CD8-positive, alpha-beta memory T cell (primary cell): ENCODE measurements at places on chromosomes 5 and 9. TPM values are rescaled to one million over a fixed set of nuclear protein-coding genes. Genes with fewer than 3 reads are reported as not detected.

DNA sequence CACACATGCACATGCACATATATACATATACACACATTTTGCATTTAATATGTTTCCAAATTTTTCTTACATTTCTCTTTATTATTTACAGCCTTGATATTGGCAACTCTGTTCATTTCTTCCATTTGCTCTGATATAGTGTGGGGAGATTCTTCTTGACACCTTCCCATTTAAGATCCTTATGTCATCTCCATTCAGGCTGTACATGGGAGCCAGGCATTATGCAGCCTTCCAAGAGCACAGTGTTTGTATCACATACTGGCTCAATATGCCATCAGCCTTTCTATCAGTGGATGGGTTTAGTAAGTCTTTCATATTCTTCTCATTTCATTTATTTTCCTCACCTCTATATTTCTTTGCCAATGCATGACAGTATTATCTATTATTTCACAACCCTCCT is 372.3 kb upstream of the FTMT start:
- H3K27me3 ChIP-seq: no peaks in the 10 kb centered on the region
- no peak overlapping the region for H3K4me3 ChIP-seq
- H3K36me3 ChIP-seq: no peaks in the 10 kb centered on the region
- no peak overlapping the region for H3K27ac ChIP-seq
- no peaks in the 10 kb centered on the region for H3K4me1 ChIP-seq
- no peak for DNase-seq

The FREM1 gene
- total RNA-seq: not detected

- peaks cover 39% of the 10 kb centered on the region for H3K27me3 ChIP-seq
- no peak overlapping the region for H3K4me3 ChIP-seq
- no peaks in the 10 kb centered on the region for H3K36me3 ChIP-seq
- H3K27ac ChIP-seq: no peak overlapping the region
Measured at GRCh38 chr5:178588769-178589168, 1.4 kb downstream of the COL23A1 start.

GRCh38 chr5:145824040-145824439 is 11.1 kb downstream of the PRELID2 start:
- no peak for DNase-seq
- no peaks in the 10 kb centered on the region for H3K27me3 ChIP-seq
- no peak overlapping the region for H3K27ac ChIP-seq
- H3K4me3 ChIP-seq: no peak overlapping the region
- H3K4me1 ChIP-seq: no peaks in the 10 kb centered on the region

DNA sequence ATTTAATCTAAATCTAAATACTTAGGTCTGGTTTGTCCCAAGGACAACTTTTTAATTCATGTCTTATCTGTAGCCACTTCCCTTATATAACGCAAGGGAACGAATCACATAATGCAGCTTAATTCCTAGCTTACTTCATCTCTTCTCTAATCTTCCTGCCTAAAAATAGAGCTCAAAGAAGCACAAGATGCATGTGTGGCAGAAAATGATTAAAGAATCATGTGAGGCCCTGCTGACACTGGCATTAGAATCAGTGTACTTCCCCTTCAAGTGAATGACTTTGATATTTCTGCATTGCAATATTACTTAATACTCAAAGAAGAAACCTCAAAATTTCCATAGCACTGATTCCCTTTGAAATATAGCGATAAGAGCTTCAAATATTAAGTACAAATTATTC is 317.9 kb upstream of the FTMT start:
- H3K4me3 ChIP-seq: no peak overlapping the region
- H3K36me3 ChIP-seq: no peaks in the 10 kb centered on the region
- no peaks in the 10 kb centered on the region for H3K27me3 ChIP-seq
- H3K4me1 ChIP-seq: no peaks in the 10 kb centered on the region
- H3K27ac ChIP-seq: no peak overlapping the region

- H3K4me3 ChIP-seq: no peak overlapping the region
- no peak overlapping the region for H3K27ac ChIP-seq
- H3K27me3 ChIP-seq: no peaks in the 10 kb centered on the region
- no peaks in the 10 kb centered on the region for H3K4me1 ChIP-seq
Measured at GRCh38 chr5:172443441-172444109, 10.8 kb downstream of the SH3PXD2B start.

DNA sequence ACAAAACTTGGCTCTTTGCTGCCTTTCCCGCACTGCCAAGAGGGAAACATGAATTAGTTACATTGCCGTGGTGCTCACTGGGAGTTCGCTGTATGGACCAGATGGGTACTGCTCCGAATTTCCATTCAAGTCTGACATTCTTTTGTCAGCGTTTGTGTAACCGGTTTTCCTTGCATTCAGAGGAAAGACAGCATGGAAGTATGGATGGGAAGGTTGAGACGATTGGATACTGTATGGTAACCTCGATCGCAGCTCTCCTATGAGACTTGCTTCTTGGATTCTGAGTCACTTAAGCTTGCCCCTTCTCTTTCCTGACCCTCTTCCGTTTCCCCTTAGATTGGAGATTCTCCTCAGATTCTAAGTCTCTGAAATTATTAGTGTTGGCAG is 625 bp upstream of the UBLCP1 start:
- no peaks in the 10 kb centered on the region for H3K27me3 ChIP-seq
- H3K36me3 ChIP-seq: no peaks in the 10 kb centered on the region
- DNase-seq: no peak
- H3K4me3 ChIP-seq: peak overlapping the region; percentile 96
- H3K27ac ChIP-seq: peak overlapping the region; percentile 97
- H3K4me1 ChIP-seq: peaks cover 23% of the 10 kb centered on the region

The ZNF346 gene
- total RNA-seq: 19.5 TPM

- no peak for DNase-seq
- H3K4me3 ChIP-seq: no peak overlapping the region
Measured at GRCh38 chr5:127041571-127041970, 11.2 kb upstream of the MARCHF3 start.

The SPRY4 gene
- 1.1 TPM for total RNA-seq

GRCh38 chr5:1946776-1947175 is 64.1 kb upstream of the IRX4 start:
- H3K27ac ChIP-seq: no peak overlapping the region
- no peaks in the 10 kb centered on the region for H3K4me1 ChIP-seq
- no peaks in the 10 kb centered on the region for H3K36me3 ChIP-seq
- no peak for DNase-seq

DNA sequence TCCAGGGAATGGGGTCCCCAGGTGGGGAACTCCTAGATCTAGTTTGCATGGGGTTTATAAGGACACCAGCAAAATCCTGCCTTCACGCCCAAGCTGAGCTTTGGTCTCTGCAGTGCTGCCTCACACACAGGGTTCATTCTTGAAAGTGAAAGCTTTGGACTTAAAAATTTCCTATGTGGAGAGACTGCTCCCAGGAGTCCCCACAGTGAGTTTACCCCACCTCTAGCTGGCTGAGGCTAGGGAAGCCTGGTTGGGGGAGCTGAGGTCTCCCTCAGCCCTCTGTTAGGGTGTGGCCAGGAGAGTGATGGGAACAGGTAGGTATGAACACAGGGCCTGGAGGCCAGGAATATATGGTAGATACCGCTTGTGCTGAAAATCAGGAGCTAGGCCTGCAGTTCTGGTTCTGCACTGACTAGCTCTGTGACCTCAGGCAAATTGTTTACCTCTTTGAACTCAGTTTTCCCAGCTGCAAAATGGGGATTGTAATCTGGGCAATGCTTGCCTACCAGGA is 41.5 kb upstream of the LARP1 start:
- no peak overlapping the region for H3K27ac ChIP-seq
- no peaks in the 10 kb centered on the region for H3K27me3 ChIP-seq
- H3K4me3 ChIP-seq: no peak overlapping the region
- H3K4me1 ChIP-seq: no peaks in the 10 kb centered on the region

DNA sequence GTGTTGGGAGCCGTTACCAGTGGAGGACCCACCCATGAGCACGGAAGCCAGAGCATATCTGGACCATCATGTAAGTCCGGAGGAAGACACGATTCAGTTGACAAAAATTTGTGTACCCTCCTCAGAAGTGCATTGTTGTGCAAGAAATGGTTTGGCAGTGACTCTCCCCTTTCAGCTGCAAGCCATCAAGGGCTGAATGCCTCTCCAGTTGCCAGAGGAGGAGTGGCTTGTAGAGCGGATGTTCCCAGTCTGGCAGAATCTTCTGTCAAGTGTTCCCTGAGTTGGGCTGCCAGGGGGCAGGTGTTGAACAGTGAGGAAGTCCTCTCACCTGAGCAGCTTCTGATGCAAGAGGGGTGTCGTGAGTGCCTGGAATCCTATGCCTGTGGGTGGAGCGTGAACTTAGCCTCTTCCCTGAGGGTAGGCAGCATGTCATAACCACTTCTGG is 27.6 kb upstream of the CDKN2AIPNL start:
- no peak overlapping the region for H3K27ac ChIP-seq
- no peak overlapping the region for H3K4me3 ChIP-seq
- no peaks in the 10 kb centered on the region for H3K27me3 ChIP-seq
- no peak for DNase-seq
- no peaks in the 10 kb centered on the region for H3K36me3 ChIP-seq

DNA sequence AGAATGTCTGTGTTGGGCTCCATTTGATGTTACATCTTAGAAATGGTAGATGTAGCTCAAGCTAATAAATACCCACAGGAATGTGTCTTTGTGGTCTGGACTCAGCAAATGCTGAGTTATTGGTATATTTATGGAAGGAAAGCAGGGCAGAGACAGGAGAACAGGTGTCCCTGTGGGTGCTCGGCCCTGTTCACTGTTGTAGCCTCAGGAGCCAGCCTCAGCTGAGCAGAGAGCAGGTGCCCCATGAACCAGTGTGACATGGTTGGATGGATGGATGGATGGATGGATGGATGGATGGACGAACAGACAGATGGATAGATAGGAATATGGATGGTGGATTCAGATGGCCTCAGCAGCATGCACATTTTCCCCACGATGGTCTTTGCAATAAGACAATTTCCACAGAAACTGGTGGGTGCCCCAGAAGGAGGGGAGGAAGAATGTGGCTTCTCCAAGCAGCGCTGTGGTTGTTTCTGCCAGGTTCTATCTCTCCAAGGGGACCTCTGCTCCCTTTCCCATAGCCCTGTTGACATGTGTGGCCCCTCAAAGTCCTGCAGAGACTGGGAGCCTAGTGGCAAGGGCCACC is 8.2 kb upstream of the IRF1 start:
- no peak for DNase-seq
- no peak overlapping the region for H3K27ac ChIP-seq
- peaks cover 54% of the 10 kb centered on the region for H3K4me1 ChIP-seq
- no peak overlapping the region for H3K4me3 ChIP-seq
- H3K36me3 ChIP-seq: no peaks in the 10 kb centered on the region

DNA sequence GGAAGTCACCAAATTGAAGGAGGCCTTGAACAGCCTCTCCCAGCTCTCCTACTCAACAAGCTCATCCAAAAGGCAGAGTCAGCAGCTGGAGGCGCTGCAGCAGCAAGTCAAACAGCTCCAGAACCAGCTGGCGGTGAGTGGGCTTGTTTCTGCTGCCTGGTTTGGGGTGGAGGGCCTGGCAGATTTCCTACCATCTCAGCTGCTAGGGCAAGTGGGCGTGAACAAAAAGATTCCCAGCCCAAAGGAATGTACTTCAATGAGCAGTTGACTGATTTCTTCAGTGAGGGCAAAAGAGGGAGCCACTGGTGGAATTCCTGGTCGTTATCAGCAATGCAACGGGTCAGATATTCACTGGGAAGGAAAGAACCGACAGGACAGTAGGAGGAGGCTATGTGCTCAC is 12.6 kb upstream of the TTC23L start:
- no peaks in the 10 kb centered on the region for H3K36me3 ChIP-seq
- H3K4me1 ChIP-seq: no peaks in the 10 kb centered on the region
- no peaks in the 10 kb centered on the region for H3K27me3 ChIP-seq
- DNase-seq: no peak
- no peak overlapping the region for H3K4me3 ChIP-seq

The TAL2 gene
- 0.51 TPM for total RNA-seq

DNA sequence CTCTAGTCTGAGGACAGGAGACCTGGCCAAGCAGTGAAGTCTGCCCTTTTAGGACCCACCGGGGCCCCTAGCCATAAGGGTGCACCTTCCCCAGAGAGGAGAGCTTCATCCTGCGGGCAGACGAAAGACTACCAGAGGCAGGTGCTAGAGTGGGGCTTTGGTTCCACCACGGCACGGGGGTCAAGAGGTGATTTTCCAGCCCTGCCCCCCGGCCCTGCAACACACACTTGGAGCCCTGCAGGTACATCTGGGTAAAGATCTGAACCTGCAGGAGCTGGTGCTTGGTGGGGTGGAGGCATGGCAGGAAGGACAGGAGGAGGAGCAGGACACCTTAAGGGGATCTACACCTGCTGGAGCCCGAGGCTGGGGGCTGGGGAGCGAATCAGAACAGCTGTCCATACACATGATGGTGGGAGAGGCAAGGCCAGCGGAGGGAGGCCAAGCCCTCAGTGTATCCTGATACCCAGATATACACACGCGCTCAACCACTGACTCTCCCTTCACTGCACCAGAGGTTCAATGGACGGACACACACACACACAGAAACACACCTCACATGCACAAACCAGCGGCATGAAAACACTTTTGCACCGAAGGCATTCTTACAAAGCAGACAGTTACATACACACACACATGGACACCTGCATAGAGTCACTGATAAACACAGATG is 98.4 kb upstream of the MVB12B start:
- peaks cover 4% of the 10 kb centered on the region for H3K27me3 ChIP-seq
- no peaks in the 10 kb centered on the region for H3K36me3 ChIP-seq
- no peak overlapping the region for H3K27ac ChIP-seq
- no peaks in the 10 kb centered on the region for H3K4me1 ChIP-seq

GRCh38 chr5:158051036-158051435 is 192.1 kb upstream of the CLINT1 start:
- DNase-seq: no peak
- H3K36me3 ChIP-seq: no peaks in the 10 kb centered on the region
- H3K4me1 ChIP-seq: no peaks in the 10 kb centered on the region
- no peak overlapping the region for H3K27ac ChIP-seq
- H3K27me3 ChIP-seq: no peaks in the 10 kb centered on the region
- no peak overlapping the region for H3K4me3 ChIP-seq

DNA sequence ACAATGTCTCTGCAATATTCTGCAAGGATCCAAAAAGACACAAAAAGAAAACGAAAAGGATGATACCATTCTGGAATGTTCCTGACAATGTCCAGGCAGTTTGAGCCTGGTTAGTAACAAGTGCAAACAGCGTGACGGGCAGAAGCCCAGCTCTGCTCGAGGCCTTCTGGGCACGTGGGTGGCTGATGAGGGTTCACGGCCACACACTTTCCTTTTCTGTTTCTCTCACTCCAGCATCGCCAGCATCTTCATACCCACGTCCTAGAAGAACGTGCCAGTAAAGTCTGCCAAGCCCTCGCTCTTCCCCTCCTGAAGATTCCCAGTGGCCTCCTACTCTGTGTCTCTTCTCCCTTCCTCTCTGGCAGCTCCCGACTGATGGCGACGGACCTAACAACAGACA is 36.7 kb downstream of the COL23A1 start:
- H3K4me3 ChIP-seq: no peak overlapping the region
- H3K36me3 ChIP-seq: no peaks in the 10 kb centered on the region
- no peak overlapping the region for H3K27ac ChIP-seq
- no peak for DNase-seq
- no peaks in the 10 kb centered on the region for H3K4me1 ChIP-seq

GRCh38 chr5:10275991-10276390 is 25.9 kb downstream of the CCT5 start:
- no peak overlapping the region for H3K4me3 ChIP-seq
- H3K27ac ChIP-seq: no peak overlapping the region
- no peaks in the 10 kb centered on the region for H3K36me3 ChIP-seq

GRCh38 chr9:88988796-88989641 is 2.2 kb upstream of the S1PR3 start:
- peaks cover 13% of the 10 kb centered on the region for H3K4me1 ChIP-seq
- H3K27ac ChIP-seq: no peak overlapping the region
- no peak for DNase-seq
- H3K4me3 ChIP-seq: no peak overlapping the region
- no peaks in the 10 kb centered on the region for H3K36me3 ChIP-seq
- H3K27me3 ChIP-seq: peaks cover 6% of the 10 kb centered on the region

- no peaks in the 10 kb centered on the region for H3K4me1 ChIP-seq
- H3K27ac ChIP-seq: no peak overlapping the region
- H3K27me3 ChIP-seq: no peaks in the 10 kb centered on the region
Measured at GRCh38 chr5:170597109-170597751, 93.4 kb downstream of the KCNIP1 start.
